ENCODE measurements at places on chromosomes 7 and 10.

DNA sequence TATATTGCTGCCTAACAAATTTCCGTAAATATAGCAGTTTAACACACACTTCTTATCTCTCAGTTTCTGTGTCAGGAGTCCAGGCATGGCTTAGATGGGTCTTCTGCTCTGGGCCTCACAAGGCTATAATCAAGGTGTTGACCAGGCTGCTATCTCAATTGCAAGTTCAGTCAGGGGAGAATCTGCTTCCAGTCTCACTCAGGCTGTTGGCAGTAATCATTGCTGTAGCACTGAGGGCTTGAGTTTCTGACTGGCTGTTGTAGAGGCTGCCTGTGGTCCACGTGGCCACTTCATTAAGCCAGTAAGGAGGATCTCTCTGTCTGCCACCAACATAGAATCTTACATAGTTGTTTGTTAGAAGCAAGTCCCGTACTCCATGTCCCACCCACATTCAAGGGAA is 138.4 kb downstream of the ST7 start:
- DNase-seq = no peak

DNA sequence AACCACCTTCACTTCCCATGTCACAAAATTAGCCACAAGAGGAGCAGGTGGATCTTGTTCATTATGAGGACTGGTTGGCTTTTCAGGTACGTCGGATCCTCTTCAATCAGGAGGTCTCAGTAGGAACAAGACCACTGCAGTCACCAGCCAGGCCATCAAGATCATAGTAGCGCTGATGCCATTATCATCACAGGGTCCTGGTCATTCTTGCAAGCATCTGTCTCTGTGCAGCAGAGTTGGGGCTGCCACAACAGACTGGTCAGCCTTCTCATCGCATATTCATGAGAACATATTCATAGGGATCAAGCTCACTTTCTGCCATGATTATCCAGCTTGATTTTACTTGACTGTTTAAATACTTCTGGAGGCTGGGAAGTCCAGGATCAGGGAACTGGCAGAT is 67.1 kb downstream of the ADCYAP1R1 start:
- DNase-seq = no peak

GRCh38 chr10:49668684-49669083 is 10.8 kb upstream of the C10orf53 start:
- DNase-seq = no peak

DNA sequence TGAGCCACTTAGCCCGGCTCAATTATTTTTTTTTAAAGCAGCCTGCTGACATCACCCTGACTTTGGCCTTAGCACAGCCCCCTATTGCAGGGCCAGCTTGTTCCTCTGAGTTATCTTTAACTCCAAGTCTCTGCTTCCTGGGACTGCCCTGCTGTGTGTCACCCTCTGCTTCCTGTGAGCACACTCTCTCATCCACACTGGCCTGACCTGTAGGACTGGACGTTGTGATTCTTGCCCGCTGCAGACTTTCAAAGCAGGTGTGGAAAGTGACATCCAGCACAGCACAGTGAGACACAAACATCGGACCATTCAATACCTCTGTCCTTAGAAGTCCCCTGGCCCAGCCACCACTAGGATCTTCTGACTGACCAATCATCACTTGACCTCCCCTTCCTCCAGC is 26.4 kb upstream of the HSPA12A start:
- DNase-seq = no peak

GRCh38 chr7:80603940-80604339 is 34.5 kb upstream of the CD36 start:
- no peak for DNase-seq

DNA sequence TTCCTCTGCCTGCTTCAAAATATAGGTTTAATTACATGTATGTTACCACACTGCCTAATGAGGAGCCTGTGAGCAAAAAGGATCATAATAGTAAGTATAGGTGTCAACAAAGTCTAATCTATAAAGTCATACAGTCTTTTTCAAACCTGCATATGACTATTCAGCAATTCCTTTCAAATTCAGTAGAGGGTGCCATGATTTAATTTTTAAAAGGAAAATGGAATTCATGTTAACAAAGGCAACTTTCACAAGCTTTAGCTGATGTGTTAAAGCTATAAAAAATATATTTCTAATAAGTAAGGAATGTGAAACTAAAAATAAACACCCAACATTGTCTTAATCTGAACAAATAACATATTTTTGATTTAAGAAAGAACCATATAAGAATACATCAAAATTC is 52.1 kb downstream of the MPP7 start:
- DNase-seq = no peak

- DNase-seq = no peak
Measured at GRCh38 chr10:24428410-24428782, 219.5 kb downstream of the KIAA1217 start.

GRCh38 chr10:98388101-98388655 is 26.8 kb downstream of the PYROXD2 start:
- DNase-seq = no peak

DNA sequence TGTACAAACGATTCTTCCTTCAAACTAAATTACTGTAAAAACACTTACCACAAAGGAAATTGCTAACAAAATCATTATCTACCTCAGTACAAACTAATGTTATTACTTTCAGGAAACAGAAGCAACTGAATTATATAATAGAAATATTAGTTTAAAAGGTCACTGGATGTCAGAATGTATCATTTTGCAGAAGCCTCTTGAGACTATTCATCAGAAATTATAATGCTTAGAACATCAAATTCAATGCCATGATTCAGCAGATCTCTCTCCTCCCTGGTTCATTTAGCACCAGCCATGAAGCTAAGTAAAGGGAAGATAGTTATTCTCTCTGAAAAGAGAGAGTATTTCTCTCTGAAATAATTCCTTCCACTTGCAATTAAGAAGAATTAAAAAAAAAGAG is 223.3 kb downstream of the IMMP2L start:
- no peak for DNase-seq

DNA sequence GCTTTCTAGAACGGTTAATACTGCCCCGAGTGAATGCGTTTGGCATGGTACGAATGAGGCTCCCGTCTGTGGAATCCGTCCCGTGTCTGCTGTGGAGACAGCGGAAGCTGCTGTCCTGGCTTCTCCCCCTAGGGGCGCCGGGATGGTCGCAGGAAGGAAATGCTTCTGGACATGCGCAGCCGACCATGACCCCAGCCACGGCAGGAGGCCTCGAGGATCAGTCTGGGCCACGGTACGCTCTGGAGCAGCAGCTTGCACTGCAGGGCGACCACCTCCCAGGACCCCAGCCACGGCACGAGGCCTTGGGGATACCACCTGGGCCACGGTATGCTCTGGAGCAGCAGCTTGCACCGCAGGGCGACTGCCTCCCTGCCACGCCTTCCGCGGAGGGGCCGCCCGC is 107.9 kb downstream of the CYTH3 start:
- DNase-seq = no peak

- DNase-seq = no peak
Measured at GRCh38 chr7:128933180-128933891, 4.4 kb upstream of the IRF5 start.

GRCh38 chr7:150959081-150959480 is 19.0 kb downstream of the KCNH2 start:
- DNase-seq = no peak

DNA sequence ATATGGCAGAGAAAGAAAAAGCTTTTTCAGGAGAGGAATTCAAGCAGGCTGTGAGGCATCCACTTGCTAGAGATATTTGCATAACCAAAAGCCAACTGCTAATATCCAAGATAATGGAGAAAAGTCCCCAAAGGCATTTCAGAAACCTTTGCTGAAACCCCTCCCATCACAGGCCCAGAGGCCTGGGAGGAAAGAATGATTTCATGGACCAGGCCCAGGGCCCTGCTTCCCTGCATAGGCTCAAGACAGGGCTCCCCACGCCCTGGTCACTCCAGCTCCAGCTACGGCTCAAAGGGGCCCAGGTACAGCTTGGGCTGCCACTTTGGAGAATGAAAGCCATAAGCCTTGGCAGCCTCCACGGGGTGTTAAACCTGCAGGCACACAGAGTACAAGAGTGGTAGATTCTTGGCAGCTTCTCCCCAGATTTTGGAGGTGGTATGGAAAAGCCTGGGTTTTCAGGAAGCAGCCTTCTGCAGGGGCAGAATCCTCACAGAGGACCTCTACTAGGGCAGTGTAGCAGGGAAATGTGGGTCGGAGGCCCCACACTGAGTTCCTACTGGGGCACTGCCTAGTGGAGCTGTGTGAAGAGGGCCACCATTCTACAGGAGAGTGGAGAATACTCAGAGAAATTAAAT is 5.6 kb upstream of the RSU1 start:
- DNase-seq = no peak

- DNase-seq = no peak
Measured at GRCh38 chr7:2054927-2055326, 177.8 kb downstream of the MAD1L1 start.

All from NCI-H446 treated with DMSO at 0.1 percent for 48 hours (cell line).